ENCODE measurements at places on chromosomes 3 and 15.

- no peak for DNase-seq
These were observed 169.7 kb upstream of the TMCO5A start for GRCh38 chr15:37764733-37765191.

DNA sequence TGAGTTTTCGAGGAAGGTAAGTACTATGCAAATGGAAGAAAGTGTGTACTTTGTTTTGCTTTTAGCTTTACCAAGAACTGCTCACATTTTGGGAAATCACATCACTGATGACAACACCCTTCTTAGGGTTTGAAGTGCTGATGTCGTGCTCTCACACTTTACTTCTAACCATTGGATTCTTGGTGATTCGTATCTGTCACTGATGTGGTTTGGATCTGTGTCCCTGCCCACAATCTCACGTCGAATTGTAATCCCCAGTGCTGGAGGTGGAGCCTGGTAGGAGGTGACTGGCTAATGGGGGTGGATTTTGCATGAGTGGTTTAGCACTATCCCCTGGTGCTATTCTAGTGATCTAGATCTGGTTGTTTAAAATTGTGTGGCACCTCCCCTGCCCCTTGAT is 75.4 kb upstream of the RGMA start:
- no peak for DNase-seq

GRCh38 chr3:58645726-58646125 is 20.8 kb downstream of the FAM3D start:
- DNase-seq: no peak

- no peak for DNase-seq
These were observed 29.4 kb downstream of the GAP43 start for GRCh38 chr3:115652738-115653137.

- peak; percentile 13 for DNase-seq
These were observed 1.1 kb downstream of the RAF1 start for GRCh38 chr3:12662593-12663400.

GRCh38 chr3:2375376-2375775 is 276.7 kb downstream of the CNTN4 start:
- DNase-seq: no peak

GRCh38 chr15:93449798-93450197 is 360.8 kb upstream of the RGMA start:
- DNase-seq: no peak

GRCh38 chr3:42961633-42962032 is 17.5 kb upstream of the GASK1A start:
- DNase-seq: peak; percentile 4

DNA sequence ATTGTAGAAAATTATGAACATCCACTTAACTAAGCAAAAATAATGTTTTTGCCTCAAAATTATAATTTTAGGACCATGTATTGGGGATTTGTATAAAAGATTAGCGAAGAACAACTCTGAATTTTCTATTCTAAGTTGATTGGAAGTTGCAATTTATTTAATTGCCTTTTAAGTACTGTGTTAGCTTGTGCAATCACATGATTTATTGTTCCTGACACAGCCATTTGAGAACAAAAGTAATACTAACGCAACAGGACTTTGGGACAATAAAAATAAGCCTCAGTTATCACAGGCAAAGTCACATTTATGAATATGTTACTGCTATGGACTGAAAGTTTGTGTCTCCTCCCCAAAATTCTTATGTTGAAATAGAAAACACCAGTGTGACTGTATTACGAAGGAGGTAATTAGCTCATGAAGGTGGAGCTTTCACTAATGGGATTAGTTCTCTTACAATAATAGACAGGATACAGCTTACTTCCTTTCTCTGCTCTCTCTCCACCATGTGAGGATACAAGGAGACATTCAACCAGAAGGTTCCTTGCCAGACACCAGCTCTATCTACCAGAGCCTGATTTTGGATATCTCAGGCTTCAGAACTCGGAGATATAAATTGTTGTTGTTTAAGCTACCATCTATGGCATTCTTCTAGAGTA is 745.9 kb downstream of the ZBBX start:
- no peak for DNase-seq

- no peak for DNase-seq
These were observed 279.3 kb upstream of the LRRFIP2 start for GRCh38 chr3:37453393-37454389.

- no peak for DNase-seq
These were observed 23.2 kb upstream of the IGSF10 start for GRCh38 chr3:151483961-151484520.

- peak; percentile 64 for DNase-seq
These were observed at the start of gene SEMA4B for GRCh38 chr15:90201130-90201943. Gene SEMA4B (plus strand): TSS chr15:90201330. CDS start chr15:90201579, 249 bp downstream.

- no peak for DNase-seq
These were observed 11.4 kb downstream of the GPR87 start for GRCh38 chr3:151305060-151305774.

GRCh38 chr3:41318520-41318919 is 119.2 kb downstream of the CTNNB1 start:
- DNase-seq: no peak

- no peak for DNase-seq
These were observed 38.7 kb upstream of the SLCO2A1 start for GRCh38 chr3:134068429-134068828.

GRCh38 chr3:59777667-59778077 is 727.8 kb upstream of the CFAP20DC start:
- DNase-seq: no peak

- no peak for DNase-seq
These were observed 1017.3 kb upstream of the EPHA6 start for GRCh38 chr3:95797081-95797480.

DNA sequence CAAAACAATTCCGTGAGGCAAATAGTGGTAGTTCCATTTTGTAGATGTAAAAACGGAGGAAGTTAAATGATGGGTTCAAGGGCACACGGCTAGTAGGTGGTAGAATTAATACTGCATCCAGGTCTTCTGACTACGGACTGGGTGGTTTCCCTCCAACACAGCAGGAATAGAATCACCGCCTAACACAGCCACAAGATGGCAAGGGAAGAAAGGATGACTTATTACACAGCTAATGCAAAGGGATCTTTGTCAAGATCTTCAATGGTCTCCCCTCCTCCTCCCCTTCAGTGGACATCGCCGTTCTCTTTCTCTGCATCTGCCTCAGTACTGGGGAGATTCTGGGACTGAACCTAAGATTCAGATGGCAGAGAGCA is 524 bp upstream of the TOPBP1 start:
- DNase-seq: no peak

GRCh38 chr3:13202744-13203397 is 129.6 kb upstream of the IQSEC1 start:
- DNase-seq: no peak

DNA sequence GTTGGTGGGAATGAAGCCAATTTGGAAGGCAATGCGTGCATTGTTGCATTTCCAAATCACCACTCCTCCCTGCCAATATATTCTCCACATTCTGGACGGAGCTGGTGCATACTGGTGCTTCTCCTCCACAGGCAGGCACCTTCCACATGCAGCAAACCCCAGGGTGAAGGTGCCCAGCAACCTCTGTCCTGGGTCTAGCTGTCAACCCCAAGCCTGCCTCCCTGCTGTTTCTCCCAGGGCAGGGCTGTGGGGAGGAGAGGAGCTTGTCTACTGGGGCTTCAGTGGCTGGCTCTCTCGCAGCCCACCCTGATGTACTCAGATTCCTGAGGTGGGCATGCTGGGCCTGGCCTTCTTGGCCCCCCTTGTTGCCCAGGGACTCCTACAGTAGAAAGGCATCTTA is 20.1 kb downstream of the GASK1A start:
- DNase-seq: no peak

DNA sequence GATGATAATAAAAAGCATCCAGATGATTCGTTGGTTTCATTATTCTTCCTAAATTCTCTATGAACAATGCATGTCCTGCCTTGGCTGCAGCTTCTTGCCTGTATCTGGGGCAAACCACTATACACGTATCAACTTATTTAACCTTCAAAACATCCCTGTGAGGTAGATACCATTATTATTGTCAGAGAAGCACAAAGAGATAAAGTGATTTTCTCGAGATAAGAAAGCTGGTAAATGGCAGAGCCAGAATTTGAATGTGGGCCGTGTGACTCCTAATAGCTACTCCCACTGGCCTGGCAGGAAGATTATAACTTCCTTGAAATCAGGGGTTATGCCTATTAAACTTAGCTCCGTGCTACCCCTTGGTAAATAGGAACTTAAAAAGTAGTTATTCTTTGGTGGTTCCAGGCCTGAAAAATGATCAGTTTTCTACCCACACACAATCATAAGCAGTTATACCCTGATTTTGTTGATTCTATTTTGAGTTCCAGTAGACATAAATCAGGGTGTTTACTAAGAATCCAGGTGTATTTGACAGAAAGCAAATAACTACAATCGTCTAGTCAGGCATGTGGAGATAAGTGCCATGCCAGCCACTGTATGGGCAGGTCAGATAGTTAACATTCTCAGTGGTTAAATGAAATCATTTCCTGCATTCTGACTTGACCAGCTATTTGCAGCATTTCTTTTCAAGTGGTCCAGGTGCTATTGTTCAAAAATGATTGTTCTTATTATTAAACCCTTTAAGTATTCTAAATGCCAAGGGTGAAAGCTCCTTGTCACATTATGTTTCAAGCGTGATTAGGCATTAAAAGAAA is 99.2 kb upstream of the LRRN1 start:
- DNase-seq: no peak

GRCh38 chr15:57384816-57385215 is 8.5 kb downstream of the CGNL1 start:
- no peak for DNase-seq

GRCh38 chr3:124861041-124861440 is 26.1 kb downstream of the ITGB5 start:
- DNase-seq: no peak

DNA sequence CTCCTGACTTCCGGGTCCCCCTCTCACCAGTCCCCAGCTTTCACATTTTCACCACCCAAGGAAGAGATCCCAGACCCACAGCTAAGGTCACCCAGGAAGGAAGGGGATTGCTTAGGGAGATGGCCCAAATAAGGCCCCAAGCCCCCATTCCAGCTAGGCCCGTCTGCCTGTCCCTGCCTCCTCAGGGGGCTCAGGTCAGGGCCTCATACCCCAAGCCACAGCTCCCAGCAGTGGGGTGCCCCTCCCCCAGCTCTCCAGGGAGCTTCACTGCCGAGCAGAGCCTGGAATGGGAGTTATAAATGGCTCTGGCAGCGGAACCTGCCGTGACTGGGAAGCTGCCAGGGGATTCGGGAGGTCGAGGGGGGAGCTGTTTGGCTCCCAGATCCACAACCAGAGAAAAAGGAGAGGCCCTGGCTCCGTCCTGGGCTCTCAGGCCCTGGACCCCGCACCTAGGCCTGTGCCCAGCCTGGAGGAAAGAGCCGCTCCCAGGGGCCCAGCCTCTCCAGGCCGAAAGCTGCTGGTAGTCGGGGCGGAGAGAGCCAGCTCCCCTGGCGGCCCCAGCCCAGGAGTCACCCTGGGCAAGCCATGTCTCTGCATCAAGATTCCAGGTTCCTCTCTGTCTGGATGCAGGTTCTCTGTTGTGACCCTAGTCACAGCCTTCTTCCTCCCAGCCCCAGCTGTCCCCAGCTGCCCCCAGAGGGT is 550 bp downstream of the CCDC9B start:
- DNase-seq: no peak

GRCh38 chr3:51434110-51434509 is 43.0 kb downstream of the RBM15B start:
- no peak for DNase-seq

DNA sequence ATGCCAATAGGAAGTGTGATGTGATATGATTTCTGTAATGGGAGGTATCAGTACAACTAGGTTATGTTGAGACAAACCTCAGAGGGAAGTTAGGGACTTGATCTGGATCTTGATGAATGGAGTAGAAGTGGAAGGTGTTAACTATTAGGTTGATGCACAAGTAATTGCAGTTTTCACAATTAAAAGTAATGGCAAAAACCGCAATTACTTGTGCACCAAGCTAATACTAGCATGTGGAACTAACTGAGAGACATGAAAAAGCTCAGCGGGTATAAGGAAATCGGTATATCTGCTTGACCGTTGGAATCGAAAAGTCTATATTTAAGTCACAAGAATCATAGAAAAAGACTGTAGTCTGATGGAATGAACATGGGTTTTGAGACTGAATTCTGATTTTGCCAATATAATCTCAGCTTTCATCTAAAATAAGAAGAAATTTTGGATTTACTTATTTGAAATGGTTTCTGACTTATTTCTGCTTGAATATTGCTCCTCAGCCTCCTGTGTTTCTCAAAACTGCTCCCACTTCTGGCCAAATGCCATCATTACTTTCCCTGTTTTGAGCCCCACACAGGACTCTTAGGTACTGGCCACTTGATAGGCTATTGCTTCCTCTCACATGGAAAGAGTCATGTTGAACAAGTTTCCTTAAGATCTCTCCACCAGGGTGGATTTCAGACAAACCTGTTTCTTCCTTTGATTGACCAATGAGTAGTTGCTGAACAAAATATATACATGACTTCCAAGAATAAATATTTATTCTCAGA is 271.5 kb upstream of the COL8A1 start:
- no peak for DNase-seq

- no peak for DNase-seq
These were observed 9.0 kb downstream of the RRP9 start for GRCh38 chr3:51932471-51933370.

- no peak for DNase-seq
These were observed 42.1 kb downstream of the TLE3 start for GRCh38 chr15:70055601-70056051.

- no peak for DNase-seq
These were observed 320.9 kb downstream of the FOXP1 start for GRCh38 chr3:71262364-71263265.

GRCh38 chr15:51137880-51138430 is 43.2 kb upstream of the TNFAIP8L3 start:
- DNase-seq: no peak

DNA sequence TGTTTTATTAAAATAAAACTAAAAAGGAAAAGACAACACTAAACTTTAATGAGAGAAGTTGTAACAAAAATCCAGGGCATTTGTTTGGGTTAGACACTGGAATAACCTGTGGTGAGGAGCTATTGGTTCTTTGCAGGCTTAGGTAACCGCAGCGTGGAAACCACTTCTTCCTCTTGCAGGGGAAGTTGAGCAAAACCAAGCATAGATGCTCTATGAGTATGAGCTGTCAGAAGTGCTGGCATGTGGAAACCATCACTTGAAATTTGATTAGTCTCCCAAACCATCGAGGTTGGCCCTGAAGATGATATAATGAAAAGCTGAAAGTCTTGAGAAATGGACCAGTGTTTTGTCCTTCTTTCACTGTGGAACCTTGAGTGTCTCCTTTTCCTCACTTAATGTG is 127.1 kb upstream of the RBMS3 start:
- no peak for DNase-seq

GRCh38 chr3:108017587-108017986 is 73.2 kb downstream of the CD47 start:
- no peak for DNase-seq

GRCh38 chr3:114764056-114764492 is 383.0 kb downstream of the ZBTB20 start:
- DNase-seq: no peak

All from activated CD4-positive, alpha-beta T cell treated with anti-CD3 and anti-CD28 coated beads, Interleukin-2, amount 50 U/mL, for 1 hour (primary cell).